ENCODE measurements at places on chromosomes 3 and 15. TPM values are rescaled to one million over a fixed set of nuclear protein-coding genes. Genes with fewer than 3 reads are reported as not detected.

ANKUB1 gene
- not detected for polyA plus RNA-seq

RPUSD2 gene
- 2.1 TPM for polyA plus RNA-seq

ATP8B4 gene
- 0.58 TPM for polyA plus RNA-seq

ATP10A gene
- polyA plus RNA-seq: 0.11 TPM

CYP1A2 gene
- not detected for polyA plus RNA-seq

OIP5 gene
- polyA plus RNA-seq: 2.1 TPM

SERPINI2 gene
- polyA plus RNA-seq: 5.8 TPM

DHFR2 gene
- polyA plus RNA-seq: 3.6 TPM

ALPK3 gene
- not detected for polyA plus RNA-seq

CCRL2 gene
- not detected for polyA plus RNA-seq

MORC1 gene
- not detected for polyA plus RNA-seq

GOLGA6B gene
- not detected for polyA plus RNA-seq

PPP4R2 gene
- 28.8 TPM for polyA plus RNA-seq

THSD4 gene
- polyA plus RNA-seq: 0.24 TPM

Measured in Purkinje cell (primary cell).